GOT3 (cell line): ENCODE measurements at places on chromosomes 6 and 20.

- no peak for DNase-seq
Measured at GRCh38 chr6:105681061-105681460, 278.2 kb upstream of the PREP start.

DNA sequence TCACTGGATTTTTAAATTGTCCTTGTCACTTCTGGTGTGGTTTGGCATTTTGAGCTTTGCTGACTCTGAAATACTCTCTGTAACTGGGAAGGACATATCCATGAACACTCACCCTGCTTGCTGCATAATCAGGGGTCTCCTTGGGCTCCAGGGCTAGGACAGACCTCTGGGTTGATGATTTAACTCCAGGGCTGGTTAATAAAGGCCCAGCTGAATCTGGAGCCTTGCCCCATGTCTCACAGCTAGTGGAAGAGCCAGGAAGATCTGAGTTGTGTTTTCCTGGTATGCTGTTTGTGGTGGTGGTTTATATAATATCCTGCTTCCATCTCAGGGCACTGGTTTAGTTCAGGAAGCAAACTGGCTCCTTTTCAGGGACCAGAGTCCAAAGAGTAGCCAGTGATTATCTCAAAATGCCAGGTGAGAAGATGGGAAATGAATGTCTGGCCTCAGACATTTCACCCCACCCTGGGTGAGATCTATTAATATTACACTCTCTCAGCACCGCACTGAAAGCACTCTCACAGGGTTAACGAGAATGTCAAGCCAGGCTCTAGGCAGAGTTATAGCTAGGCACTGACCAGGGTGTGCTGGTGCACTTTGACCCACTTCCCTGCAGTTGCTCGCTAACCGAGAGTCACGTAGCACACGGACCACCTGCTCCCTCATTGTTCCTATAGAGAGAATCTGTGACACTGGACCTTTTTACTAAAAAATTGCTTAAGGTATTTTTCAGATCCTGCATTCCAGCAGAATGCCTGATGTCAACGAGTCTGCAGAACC lies 90.1 kb upstream of the SLC22A16 start:
- no peak for DNase-seq

DNA sequence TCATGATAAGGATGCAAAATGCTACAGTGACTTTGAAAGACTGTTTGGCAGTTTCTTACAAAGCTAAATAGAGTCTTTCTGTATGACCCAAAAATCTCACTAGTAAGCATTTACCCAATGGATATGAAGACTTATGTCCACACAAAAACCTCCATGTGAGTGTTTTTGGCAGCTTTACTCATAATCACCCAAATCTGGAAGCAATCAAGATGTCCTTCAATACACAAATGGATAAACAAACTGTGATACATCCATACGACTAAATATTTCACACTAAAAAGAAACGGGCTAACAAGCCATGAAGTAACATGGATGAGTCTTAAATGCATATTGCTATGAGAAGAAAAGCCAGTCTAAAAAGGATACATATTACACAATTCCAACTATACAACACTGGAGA lies 117.2 kb downstream of the PDE10A start:
- DNase-seq = no peak

DNA sequence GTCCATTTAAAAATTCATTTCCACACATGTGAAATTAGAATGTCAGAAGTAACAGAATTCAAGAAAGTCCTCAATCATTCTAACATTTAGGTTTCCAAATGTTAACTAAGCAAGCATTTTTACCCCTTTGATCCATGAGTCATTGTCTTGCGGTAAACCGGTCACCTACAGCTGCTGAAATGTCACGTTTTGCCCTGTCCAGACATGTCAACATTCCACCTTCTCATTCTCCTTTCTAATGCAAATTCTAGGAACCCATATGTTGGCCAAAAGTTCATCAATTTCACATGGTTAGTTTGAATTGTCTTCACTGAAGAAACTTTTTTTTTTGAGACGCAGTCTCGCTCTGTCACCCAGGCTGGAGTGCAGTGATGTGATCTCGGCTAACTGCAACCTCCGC lies 117.2 kb downstream of the IPCEF1 start:
- no peak for DNase-seq

GRCh38 chr20:12750221-12750620 lies 258.6 kb upstream of the SPTLC3 start:
- DNase-seq = no peak
